ENCODE measurements at places on chromosomes 3 and 15.

- no peak for DNase-seq
Observed at GRCh38 chr3:12990781-12991480, 82.3 kb downstream of the IQSEC1 start.

DNA sequence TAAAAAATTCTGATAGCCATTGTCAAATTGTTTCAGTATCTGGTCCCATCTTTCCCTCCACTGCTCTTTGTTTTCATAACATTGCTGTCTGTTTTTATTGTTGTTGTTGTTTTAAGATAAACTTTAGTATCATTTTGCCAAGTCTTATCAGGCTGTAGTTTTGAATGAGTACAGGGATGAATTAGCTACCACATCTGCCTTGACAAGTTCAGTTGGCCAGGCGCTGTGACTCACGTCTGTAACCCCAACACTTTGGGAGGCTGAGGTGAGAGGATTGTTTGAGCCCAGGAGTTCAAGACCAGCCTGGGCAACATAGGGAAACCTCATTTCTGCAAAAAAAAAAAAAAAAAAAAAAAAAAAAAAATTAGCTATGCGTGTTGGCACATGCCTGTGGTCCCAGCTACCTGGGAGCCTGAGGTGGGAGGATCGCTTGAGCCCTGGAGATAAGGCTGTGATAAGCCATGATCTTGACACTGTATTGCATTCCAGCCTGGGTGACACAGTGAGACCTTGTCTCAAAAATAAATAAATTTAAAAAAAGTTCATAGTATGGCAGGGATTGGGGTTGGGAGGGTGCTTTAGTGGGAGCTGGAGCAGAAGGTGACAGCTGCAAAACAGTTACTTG, 8.3 kb upstream of the ANKDD1A start:
- no peak for DNase-seq

DNA sequence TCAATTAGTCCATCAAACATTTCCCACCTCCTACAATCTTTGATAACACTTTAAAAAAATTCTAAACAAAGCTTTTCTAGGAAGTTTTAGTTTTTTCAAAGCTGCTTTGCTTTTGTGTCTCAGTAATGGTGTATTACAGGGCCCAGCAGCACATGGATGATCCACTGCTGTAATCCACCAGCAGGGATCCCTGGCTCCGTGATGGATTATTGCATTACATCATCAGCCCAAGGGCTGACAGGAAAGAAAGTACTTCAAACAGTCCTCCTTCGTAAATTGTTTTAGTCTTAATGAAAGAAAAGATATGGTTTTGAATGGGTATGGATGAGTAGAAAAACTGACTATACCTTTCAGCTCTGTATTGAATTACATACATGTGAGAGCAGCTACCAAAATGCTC, 688.9 kb upstream of the NAALADL2 start:
- no peak for DNase-seq

DNA sequence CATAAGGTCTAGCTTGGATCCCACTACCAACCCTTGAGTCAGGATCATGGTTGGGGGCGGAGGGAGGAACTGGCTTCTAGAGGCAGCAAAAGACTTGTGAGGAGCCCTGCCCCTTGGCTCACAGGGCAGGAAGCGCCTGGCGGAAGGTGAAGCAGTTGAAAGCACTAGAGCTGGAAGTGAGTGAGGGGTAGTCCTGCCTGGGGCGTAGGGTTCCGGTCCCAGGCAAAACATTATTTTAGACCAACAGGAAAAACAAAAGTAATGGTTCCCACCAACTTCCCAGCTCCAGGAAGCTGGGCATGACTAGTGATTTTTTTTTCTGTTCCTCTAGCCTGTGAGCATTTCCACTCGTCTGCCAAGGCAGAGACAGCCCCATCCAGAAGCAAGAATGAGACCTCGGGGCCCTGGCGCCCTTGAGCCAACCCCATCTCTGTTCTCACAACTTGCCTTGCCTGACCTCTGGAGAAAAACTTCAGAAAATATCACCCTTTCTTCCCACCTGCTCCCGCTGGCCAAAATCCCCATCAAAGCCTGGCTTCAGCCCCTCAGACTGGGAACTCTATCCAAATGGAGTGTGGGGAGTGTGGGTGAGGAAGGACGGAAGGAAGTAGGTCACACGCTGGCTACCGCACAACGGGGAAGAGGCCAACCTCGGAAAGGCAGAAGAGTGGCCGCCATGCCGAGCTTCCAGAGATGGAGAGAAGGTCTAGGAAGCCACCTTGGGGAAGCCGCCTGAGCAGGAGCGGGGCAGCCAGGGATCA, 57.5 kb downstream of the RBPMS2 start:
- no peak for DNase-seq

DNA sequence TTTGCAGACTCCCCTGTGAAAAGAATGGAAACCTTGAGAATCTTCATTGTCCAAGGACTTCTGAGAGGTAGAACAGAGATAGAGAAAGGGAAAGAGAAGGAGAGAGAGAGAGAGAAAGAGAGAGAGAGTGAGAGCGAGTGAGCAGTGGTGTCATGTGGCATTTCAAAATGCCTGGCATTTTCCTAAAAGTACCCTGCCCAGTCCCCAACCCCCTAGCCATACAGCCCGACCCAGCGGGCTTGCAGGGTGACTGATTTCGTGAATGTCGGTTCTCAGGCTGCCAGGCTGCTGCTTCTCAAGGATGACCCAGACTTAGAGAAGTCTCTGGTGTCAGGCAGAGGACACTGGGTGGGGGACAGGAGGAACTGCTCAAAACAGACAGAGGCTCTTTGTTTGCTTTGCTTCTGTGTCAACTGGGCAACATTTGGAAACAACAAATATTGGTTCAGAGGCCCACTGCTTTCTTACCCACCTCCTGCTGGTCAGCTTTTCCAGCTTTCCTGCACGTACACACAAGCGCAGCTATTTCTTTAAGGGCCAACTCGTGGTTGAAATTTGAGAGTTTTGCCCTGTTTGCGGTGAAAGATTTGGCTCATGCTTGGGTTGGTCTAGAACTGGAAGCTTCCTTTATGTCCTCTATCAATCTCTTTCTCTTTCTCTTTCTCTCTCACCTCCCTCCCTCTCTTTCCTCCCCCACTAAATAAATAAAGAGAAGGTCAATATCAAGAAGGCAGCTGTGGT, 3.7 kb upstream of the TF start:
- DNase-seq: no peak

GRCh38 chr15:30859091-30859874, 44.4 kb upstream of the FAN1 start:
- no peak for DNase-seq

DNA sequence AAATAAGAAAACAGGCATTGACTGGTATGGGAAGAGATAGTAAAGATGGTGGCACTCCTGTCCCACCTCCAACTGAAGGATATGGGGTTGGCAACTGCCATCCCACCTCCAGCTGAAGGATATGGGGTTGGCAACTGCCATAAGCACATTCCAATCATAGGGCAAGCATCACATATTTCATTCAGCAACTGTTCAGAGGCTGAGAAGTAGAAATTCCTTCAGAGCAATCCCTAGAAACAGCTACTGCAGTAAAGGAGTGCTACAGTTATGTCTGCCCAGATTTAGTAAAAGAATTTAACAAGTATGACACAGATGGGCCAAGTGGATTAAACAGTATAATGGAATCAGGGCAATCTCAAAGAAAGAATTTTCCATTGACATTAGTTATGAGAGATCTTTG, 156.8 kb downstream of the IMPG2 start:
- DNase-seq: no peak

GRCh38 chr3:128603313-128603712, 47.3 kb downstream of the RPN1 start:
- no peak for DNase-seq
